ENCODE measurements at places on chromosomes 12 and 14.

DNA sequence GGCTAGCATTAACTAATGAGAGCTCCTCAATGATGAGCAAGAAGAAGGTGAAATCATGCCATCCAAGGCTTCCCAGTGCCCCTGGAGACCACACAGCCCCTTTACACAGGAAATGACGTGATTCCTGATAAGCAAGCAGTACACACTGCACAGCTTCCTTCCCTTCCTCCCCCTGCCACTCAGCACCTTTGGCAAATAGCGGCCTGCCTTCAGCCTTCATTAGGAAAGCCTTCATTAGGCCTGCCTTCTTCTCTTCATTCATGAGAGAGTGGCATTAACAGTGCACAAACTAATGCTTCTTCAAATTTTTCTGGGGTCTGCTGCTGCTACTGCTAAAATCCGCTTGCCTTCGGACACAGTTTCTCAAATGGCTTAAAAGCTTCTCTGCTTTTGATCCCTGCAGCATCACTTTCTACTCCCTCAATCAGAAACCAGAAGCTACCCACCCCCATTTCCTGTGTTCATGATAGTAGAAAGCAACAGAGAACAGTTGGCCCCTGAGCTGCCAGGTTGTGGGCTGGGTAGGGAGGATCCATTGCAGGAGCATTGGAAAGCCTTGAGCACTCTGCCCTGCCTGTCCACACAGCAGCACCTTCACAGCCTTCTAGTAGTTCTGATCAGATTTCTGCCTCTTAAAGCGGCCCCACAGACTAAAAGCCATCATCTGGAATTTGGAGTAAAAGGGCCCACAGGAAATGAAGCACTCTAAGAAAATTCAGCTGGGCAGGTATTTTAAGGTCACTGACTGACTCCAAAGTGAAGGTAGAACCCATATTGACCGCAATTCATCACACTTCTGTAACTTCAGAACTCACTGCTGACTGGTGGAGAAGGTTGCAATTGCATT, 103.8 kb upstream of the ETV6 start:
- DNase-seq: peak; percentile 62

DNA sequence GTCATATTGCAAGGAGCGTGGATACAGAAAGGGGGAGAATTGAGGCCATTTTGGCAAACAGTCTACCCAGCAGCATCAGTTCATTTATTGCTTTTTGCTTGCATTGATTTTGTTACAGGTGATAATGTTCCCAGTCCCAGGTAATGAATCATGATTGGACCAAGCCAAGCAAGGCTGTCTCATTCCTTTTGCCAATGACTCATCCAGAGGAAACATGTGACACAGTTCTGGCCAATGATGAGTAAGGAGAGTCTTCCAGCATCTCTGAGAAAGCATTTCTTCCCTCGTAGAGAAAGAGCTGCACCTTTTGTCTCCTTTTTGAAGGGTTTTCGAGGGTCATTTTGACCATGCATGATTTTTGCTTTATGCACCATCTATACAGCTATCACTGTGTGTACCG, 68.2 kb downstream of the SLC15A4 start:
- DNase-seq: no peak

DNA sequence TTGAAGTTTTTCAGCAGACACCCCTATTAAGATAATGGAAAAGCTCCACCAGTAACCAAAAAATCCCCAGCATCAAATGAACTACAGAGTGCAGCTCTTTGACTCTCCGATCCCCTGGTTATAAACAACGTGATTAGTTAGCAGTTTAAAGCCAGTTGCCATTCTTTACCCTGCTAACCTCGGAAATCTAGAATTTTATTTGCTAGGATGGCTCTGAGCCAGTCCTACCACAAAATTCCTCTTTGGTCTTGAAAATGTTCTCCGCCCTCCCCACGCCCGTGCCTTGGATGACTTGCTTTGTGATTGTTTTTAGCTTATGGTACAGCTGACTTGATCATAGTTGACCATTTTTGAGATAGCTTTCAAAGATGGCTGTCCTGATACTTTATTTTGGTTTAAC, 1.2 kb downstream of the KLHDC2 start:
- no peak for DNase-seq

- DNase-seq: no peak
These were observed 126.8 kb upstream of the PRMT8 start for GRCh38 chr12:3364226-3364625.

- no peak for DNase-seq
These were observed 88.3 kb upstream of the MED13L start for GRCh38 chr12:116365606-116366455.

- DNase-seq: no peak
These were observed 72.0 kb downstream of the FOS start for GRCh38 chr14:75350505-75351060.

- peak; percentile 46 for DNase-seq
These were observed 1.6 kb upstream of the TAPBPL start for GRCh38 chr12:6450091-6450868.

GRCh38 chr12:70338531-70338930, 27.6 kb upstream of the KCNMB4 start:
- DNase-seq: no peak

DNA sequence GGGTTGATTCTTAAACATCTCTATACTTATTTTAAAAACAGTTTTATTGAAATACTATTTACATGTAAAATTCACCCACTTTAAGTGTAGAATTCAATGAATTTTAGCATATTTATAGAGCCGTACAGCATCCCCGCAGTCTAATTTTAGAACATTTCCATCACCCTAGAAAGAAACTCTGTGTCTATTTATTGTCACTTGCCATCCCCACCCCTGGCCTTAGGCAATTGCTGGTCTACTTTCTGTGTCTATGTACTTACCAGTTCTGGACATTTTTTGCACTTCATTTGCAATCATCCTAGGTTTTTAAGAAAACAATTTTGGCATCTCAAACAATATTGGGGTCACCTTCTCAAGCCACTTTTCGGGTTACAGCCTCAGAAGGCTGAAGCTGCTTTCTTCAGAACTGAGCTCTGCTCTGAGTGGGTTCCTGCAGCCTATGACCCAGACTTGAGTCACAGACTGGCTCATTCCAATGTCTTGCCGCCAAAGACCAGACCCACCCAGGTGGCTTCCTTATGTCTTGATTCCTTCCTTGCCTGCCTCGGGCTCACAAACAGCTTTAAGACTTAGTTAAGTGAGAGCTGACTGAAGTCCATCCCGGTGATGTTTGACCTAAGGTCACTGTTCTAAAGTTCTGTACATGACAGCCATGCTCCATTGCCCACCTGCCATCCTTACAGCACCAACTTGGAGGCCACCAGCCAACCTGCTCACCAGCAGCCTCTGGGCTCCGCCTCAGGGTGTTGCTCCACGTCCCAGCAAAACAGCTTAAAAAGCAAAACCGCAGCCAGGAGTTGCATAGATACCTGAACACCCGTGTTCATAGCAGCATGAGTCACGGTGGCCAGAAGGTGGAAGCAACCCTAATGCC, 131.5 kb downstream of the CHST11 start:
- peak; percentile 14 for DNase-seq
